Activated CD4-positive, alpha-beta T cell treated with anti-CD3 and anti-CD28 coated beads, Interleukin-2, amount 50 U/mL, for 4 hours (primary cell): ENCODE measurements at places on chromosomes 5 and 9.

DNA sequence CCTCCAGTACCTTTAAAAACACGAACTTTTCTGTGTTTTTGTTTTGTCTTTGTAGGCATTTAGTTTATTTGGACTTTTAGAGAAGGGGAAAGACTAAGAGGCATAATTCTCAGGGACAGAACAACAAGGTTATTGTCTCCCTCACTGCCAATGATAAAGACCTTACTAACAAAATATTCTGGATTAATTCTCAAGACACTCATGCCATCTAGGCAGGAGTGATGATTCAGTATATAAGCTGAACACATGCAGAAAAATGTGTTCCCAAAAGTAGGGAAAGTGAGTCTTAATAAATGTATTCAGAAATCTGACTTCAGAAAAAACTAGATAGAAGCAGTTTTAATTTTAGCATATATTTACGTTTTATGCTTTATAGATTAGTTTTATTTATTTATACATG lies 17.4 kb upstream of the ASPN start:
- no peak for DNase-seq

DNA sequence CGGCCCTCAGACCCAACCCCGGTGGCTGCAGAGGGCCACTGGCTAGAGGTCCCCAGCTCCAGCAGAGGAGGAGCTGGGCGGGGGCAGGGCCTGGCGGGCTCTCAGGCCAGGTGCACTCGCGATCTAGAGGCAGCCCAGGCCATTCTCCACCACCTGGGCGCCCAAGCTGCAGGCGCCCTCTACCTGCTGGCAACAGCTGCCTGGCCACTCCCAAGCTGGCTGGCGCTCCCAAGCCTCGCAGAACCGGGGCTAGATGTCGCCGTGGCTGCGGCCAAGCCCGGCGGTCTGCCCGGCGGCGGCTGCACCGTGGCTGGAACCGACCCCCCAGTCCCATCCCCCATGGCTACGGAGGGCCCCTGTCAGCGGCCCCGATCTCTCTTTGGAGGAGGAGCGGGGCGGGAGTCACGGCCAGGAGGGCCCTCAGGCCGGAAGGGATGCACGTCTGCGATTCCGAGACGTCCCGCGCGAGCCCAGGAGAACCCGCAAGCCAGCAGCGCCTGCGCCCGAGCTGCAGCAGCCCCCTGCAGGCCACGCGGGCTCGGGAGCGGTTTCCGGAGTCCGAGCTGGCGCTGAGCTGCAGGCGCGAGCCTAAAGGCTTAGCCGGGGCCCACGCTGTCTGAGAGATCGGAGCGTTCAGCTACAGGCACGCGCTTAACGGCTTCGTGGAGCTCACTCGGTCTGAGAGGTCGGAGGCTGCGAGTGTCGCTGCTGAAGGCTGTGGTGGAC lies 44.3 kb upstream of the BICD2 start:
- DNase-seq: peak; percentile 18

DNA sequence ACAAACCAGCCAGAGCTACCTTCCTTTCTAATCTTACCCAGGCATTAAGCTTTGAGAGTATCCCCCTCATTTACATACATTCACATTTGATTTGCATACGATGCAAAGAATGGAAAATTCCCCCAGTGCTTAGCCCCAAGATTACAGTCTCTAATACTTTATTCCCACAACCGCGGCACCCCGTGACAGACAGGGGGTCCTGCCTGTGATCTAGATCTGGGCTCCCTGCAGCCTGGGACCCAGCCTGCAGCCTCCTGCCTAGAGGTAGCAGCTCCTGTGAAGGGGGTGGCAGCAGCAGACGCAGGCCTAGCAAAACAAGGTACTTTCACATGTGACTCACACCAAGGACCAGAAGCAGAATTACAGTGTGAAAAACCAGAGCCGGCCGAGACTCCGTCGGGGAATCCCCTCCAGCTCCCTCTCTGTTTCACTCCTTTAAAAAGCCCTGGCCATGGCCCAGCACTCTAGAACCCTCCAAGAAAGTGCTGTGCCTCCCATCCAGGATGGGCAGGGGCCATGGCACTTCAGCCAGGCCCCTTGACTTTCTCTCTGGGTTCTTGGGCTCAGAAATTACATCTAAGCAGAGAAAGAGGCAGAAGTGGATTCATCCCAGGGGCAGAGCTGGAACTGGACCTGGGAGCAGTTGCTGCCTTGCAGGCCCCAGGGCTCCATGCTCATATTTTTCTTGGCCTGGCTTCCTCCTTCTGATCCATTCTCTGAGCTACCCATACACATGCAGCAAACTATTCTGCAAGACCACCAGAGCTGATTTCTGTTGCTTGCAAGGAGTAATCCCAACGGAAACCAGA lies 14.0 kb upstream of the TCF7 start:
- peak; percentile 77 for DNase-seq

GRCh38 chr9:83935276-83935935 lies 14.2 kb upstream of the KIF27 start:
- DNase-seq: no peak

DNA sequence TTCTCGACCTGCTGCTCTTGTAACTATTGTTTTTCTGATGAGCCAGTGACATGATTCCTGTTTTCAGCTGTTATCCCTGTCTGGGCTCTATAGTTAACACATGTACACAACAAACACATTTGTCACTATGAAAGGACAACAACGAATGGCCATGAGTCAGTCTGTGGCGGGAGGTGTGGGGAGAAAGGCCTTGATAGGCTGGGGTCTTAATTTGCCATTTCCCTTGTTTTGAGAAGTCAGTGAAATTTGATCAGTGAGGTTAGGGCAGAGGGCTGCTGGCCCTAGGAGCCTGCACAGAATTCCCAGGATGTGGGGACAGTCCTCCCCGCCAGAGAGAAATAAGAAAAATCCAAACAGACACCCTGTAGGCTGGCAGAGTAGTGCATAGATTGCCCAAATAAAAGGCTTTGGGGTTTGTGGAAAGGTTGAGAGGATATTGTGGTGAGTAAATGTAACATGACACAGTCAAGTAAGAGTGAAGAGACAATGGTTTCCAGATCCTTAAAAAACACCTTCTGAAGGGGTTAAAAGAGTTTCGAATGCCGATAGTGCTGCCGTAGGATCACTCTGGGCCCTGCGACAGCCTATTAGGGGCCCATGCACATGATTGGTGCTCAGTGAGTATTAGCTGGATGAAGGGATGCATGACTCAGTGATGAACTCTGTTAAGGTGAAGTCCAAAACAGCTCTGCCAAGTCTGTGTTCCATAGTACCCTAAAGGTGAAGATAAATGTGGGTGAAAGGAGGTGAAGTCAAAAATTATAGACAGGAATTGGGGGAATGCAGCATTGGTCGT lies 110.9 kb upstream of the PRRC1 start:
- DNase-seq: no peak

DNA sequence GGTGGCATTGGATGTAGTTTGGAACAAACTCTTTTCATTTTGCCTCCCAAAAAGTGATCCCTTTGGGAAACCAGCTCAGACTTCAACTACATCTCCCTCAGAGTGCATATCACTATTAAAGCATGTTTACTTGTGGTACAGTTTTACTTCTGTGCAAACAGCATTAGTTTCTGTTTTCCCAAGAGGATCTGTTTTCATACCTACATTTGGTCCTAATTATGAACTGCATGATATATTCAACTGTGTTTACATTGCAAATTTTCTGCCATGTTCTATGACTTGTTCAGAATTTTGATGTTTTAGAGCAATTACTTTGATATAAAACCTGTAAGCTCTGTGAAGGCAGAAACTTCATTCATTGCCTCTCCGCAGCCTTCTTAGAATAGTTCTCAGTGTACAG lies 681.5 kb upstream of the ACO1 start:
- DNase-seq: no peak
